ENCODE measurements at places on chromosomes 3 and 15.

DNA sequence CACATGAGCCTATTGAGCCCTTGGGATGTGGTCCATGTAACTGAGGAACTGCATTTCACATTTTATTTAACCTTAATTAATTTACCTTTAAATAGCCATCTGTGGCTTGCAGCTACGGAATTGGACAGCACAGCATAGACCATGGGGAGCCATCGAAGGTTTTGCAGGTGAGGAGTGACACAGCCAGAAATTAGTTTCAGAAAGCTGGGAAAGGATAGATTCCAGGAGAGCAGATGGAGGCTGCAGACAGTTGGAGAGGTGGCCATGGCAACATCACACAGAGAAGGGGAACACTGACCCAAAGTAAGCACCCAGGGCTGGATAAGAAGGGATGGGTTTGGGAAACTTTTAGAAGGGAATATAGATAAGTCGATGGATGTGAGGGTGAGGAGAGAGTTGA, 100.1 kb upstream of the SLC6A11 start:
- DNase-seq: no peak

DNA sequence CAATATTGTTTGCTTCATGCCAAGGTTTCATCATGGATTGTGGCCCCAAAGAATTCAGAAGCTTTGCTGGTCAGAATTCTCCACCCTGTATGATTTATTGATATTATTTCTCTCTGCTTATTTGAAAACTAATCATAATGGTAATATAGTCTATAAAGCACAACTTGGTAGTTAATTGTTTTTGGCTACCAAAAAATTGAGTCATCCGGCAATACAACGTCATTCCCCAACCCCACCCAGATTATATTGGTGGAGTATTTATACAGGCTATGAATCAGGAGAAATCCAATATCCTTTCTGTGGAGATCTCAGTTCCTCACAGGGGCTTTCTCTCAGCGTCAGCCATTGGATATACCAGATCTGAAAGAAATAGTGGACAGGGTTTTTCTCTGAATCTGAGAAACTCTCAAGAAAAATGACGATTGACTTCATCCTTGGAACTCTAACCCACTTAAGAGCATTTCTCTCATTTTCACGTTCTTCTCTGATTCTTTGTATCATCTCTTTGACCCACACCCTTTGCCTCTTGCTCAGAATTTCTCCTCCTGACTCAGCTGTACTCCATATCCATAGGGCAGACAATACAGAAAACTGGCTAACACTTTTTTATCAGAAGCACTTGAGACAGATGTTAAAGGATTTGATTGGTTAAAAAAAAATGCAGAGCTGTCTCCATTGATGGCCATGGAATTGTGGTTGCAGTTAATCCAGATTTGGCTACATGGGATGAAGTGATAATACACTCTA, 1055.8 kb upstream of the CADM2 start:
- DNase-seq: no peak

DNA sequence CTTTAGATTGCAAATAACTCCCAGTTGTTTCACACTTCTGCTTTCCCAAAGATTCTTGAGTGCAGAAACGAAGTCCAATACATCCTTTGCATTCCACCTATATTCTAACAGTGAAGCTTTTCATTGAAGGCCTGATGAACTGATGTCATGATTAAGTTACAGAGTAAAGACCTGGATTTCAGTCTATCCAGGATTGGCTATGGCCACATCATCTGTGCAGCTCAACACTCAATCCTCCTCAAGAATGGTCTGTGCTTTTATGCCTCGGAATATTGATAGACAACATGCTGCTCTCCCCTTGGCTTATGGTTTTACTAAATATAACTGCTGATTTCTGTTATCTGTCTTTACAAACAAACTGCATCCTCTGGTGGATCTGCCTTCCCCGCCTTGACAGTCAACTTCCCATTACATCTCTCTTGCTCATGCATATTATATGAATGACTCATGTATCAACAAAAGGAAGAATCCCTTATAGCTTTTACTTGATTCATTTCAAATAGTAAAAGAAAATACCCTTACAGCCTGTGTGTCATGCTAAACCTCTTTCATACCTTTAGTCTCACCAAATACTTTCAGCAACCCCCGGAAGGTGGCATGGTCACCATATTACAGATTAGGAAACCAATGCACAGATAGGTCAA, 59.5 kb downstream of the SCN11A start:
- no peak for DNase-seq

DNA sequence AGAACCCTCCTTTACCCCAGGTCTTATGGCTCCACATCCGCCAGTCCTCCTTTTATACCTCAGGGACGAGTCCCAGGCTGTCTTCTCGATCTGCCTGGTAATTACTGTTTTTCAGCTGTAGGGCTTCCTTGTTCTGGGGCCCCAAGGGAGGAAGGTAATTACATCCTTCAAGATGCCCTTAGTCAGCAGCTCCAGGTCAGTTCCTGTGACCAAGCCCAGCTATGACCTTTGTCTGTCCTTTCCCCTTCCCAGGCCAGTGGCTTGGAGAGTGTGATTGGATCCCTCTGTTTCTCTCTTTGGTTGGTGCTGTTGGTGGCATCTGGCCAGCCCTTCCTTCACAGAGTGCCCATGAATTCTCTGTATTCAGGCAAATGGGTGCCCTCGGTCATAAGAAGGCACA, 92.6 kb downstream of the AAGAB start:
- no peak for DNase-seq

Measured in stimulated activated CD8-positive, alpha-beta memory T cell treated with anti-CD3 and anti-CD28 coated beads, Interleukin-7, amount 100 ng/mL, for 4 hours (primary cell).